Stimulated activated CD4-positive, alpha-beta T cell treated with anti-CD3 and anti-CD28 coated beads, Interleukin-2, amount 100 ng/mL, for 4 hours (primary cell): ENCODE measurements at places on chromosomes 6 and 20.

GRCh38 chr6:131980791-131981623 is 29.8 kb upstream of the CCN2 start:
- DNase-seq: no peak

- DNase-seq: no peak
Observed at GRCh38 chr6:91288741-91289140, 701.9 kb upstream of the MAP3K7 start.

DNA sequence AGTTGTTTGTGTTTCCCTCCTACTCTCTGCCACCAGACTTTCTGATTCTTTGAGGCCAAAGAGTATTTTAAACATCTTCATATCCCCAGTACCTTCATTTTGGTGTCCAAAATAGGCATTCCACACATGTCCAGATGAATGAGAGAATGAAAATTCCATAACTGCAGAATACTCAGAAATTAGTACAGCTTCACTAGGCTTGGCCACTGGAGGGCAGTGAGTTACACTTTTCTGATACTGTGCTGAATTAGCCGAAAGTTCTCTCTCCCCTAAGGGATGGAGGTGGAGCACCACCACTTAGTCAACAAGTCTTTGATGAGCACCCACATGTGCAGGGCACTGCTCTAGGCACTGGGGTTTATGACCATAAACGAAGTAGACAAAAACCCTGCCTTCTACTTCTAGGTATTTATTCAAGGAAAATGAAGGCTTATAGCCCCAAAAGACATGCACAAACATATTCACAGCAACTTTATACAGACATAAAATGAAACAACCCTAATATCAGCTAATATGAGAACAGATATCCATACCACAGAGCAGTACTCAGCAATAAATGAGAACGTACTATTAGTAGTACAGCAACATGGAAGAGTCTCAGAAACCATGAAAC is 46.1 kb upstream of the TMEM217 start:
- DNase-seq: no peak

DNA sequence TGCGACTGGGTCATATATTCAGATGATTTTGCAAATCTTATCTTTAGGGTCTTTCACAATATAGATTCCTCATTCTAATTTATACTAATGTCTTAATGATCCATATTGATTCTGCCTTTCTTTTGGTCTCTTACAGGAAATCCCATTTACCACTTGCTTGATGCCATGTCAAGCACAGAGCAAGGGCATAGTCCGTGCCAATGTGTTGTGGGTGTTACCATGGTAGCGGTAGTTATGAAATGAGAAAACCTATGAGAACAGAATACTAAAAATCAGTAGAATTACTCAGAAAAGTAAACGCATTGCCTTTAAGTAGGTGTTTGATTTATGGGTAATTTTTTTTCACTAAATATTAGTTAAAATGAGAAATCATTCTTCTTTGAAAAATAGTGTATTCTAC is 153.9 kb upstream of the RAB32 start:
- no peak for DNase-seq

GRCh38 chr6:134145786-134146185 is 93.4 kb upstream of the SLC2A12 start:
- DNase-seq: no peak

DNA sequence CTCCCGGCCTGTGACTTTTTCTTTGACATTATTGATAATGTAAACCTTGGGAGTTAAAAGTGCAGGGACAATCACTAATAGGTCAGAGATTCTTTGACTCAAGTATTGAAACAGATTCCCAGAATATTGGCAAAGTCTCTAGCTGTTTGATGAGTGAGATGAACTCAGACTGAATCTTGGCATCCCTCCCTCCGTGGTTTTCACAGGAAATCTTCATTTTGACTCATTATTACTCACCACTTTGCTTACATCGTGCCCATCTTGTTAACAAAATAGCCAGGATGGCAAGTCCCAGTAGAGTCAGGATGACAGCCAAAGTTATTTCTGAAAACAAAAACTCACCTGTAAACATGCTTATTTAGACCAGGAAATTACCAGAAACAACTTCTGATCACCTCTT is 2.0 kb downstream of the TSBP1 start:
- no peak for DNase-seq

GRCh38 chr20:59939879-59940128 is 301 bp downstream of the PPP1R3D start:
- DNase-seq: no peak

DNA sequence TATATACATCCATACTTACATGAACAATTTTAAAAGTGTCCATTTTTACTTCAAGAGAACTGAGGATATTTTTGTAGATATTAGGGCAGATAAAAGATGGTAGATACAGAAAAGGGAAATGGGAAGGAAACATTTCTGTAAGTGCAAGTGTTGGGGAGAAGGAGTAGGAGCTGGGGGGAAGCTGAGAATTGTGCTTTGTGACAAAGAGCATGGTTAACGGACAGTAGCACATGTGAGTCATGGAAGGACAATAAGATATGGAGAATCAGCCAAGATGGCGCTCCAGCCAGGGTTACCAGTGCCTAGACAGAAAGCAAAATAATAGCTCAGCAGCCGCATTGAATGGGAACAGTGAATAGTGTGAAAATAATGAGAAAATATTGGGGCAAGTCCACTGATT is 12.7 kb upstream of the HLA-DRB1 start:
- DNase-seq: no peak

- DNase-seq: no peak
Observed at GRCh38 chr6:163123098-163123497, 291.4 kb upstream of the QKI start.

GRCh38 chr6:1390133-1390945 is 963 bp downstream of the FOXF2 start:
- DNase-seq: no peak

GRCh38 chr20:60561052-60561451 is 602.8 kb downstream of the CDH26 start:
- no peak for DNase-seq

- DNase-seq: no peak
Observed at GRCh38 chr6:43428112-43428570, 800 bp downstream of the ABCC10 start.

- DNase-seq: no peak
Observed at GRCh38 chr20:36881888-36882287, 6.0 kb downstream of the TLDC2 start.

GRCh38 chr20:32607727-32608663 is 22.9 kb upstream of the NOL4L start:
- DNase-seq: no peak

GRCh38 chr6:43951756-43952675 is 175.2 kb downstream of the MRPL14 start:
- no peak for DNase-seq
